ENCODE measurements at places on chromosomes 5 and 9. TPM values are rescaled to one million over a fixed set of nuclear protein-coding genes. Genes with fewer than 3 reads are reported as not detected.

DNA sequence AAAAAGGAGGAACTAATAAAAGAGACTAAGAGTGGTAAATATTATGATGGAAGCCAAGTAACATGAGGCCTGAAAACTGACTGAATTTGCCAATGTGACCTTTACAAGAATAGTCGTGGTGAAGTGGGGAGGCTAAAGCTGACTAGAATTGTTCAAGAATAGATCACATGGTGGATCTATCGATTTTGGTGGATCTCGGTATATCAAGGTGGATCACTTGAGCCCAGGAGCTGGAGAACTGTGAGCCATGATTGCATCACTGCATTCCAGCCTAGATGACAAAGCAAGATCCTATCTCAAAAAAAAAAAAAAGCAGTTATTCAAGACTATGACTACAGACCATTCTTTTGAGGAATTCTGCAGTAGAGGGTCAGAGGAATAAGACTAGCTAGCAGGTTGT lies 15.1 kb downstream of the ERMP1 start:
- DNase-seq: peak; percentile 32

GRCh38 chr9:33140401-33141360 lies 26.5 kb downstream of the B4GALT1 start:
- no peak for DNase-seq

GADD45G gene
- 0.95 TPM for total RNA-seq

GFI1B gene
- not detected for total RNA-seq

- DNase-seq: peak; percentile 82
Measured at GRCh38 chr9:127987103-127987614, 6.4 kb upstream of the EEIG1 start.

DNA sequence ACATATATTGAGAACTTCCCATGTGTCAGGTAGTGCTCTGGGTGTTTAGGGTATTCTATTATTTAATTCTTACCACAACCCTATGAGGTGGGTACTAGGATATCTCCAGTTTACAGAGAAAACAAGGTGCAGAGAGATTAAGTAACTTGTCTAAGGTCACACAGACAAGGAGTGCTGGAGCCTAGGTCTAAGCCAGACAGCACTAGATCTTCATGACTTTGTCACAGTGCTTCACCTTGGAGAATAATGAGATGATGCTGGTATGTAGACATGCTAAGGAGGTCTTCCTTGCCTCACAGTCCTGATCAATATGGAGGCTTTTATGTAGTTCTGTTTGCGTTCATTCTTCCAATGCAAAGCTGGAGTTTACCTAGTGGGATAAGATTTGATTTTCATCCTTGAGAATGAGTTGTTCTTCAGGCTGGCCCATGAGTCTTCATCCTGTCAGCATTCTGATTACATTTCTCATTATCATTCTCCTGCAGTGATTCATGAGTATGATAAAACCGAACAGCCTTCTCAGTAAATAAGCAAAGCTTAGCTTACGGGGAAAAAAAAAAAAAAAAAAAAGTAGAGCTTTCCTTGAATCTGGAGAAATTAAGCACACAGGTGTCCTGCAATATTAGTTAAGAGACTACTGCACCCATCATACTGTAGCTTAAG lies 176.3 kb downstream of the C9orf152 start:
- no peak for DNase-seq

- DNase-seq: no peak
Measured at GRCh38 chr9:90141723-90142122, 500.9 kb downstream of the DIRAS2 start.

CMYA5 gene
- total RNA-seq: 3.3 TPM

SLC34A1 gene
- 0.64 TPM for total RNA-seq

RETREG1 gene
- 12.0 TPM for total RNA-seq

GRCh38 chr5:168887931-168888330 lies 308.8 kb upstream of the PANK3 start:
- no peak for DNase-seq

MEF2C gene
- 6.5 TPM for total RNA-seq

SLC6A3 gene
- not detected for total RNA-seq

SEMA5A gene
- 0.52 TPM for total RNA-seq

GRCh38 chr9:14119694-14120514 lies 194.0 kb downstream of the NFIB start:
- no peak for DNase-seq

GCNT4 gene
- 4.5 TPM for total RNA-seq

- DNase-seq: no peak
Measured at GRCh38 chr5:135303582-135304173, 95.4 kb downstream of the MACROH2A1 start.

DNA sequence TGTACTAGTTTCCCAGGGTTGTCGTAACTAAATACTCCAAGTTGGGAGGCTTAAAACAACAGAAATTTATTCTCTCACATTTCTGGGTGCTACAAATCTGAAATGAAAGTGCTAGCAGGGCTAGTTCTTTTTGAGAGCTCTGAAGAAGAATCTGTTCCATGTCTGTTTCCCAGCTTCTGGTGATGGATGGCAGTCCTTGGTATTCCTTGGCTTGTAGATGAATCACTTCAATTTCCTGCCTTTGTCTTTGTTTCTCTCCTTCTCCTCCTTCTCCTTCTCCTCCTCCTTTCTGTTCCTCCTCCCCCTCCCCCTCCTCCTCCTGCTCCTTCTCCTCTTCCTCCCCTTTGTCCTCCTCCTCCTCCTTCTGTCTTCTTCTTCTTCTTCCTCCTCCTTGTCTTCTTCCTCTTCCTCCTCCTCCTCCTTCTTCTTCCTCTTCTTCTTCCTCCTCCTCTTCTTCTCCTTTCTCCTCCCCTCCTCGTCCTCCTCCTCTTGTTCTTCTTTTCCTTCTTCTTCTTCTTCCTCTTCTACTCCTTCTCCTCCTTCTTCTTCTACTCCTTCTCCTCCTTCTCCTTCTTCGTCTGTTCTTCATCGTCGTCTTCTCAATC lies 104.7 kb upstream of the ANKRD55 start:
- no peak for DNase-seq

CENPH gene
- 17.0 TPM for total RNA-seq

- no peak for DNase-seq
Measured at GRCh38 chr9:26951794-26952193, 4.4 kb upstream of the IFT74 start.

LCN9 gene
- total RNA-seq: not detected

- DNase-seq: peak; percentile 40
Measured at GRCh38 chr5:149471406-149472183, 79.6 kb downstream of the CSNK1A1 start.

GRCh38 chr5:166781737-166782136 lies 1509.7 kb upstream of the WWC1 start:
- no peak for DNase-seq

- DNase-seq: no peak
Measured at GRCh38 chr9:86135371-86135770, 36.0 kb upstream of the GOLM1 start.

HOMER1 gene
- 32.5 TPM for total RNA-seq

DNA sequence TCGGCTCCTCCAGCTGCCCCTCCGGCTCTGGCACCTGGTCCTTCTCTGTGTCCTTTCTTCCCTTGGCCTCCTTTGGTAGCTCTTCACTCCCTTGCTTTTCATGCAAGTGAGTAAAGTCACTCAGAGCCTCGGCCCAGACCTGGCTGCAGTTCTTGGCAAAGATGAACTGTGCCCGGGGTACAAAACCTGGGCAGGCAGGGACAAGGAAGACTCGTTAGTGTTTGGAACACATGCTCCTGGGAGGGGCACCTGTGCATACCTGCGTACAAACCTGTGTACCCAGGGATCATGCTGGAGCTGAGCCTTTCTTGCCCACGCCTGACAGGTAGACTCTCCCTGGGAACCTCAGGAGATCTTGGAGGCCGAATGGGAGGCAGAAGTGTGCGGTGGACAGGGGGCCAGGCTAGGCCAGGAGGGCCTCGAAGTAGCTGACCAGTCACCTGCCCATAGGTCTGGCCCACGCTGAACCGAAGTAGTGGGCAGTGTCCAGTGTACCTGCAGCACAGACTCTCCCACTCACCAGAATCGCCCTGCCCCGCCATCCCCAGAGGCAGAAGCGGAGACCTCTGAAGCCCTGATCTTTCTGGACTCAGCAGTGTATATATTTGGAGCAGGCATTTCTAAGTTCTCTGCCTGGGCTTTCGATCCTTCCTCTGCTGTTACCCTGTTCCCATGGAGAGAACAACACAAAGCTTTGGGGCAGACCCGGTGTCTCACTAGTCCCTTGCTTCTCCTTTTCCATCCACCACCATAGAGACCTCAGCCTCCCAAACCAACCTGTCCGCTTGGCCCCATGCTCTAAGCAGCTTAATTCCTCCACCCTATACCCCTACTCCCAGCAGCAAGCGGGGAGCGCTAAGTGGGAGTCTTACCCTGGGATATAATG lies 41.9 kb upstream of the TESK1 start:
- no peak for DNase-seq

- DNase-seq: no peak
Measured at GRCh38 chr9:91376239-91376638, 14.5 kb upstream of the AUH start.

DBH gene
- not detected for total RNA-seq

DNA sequence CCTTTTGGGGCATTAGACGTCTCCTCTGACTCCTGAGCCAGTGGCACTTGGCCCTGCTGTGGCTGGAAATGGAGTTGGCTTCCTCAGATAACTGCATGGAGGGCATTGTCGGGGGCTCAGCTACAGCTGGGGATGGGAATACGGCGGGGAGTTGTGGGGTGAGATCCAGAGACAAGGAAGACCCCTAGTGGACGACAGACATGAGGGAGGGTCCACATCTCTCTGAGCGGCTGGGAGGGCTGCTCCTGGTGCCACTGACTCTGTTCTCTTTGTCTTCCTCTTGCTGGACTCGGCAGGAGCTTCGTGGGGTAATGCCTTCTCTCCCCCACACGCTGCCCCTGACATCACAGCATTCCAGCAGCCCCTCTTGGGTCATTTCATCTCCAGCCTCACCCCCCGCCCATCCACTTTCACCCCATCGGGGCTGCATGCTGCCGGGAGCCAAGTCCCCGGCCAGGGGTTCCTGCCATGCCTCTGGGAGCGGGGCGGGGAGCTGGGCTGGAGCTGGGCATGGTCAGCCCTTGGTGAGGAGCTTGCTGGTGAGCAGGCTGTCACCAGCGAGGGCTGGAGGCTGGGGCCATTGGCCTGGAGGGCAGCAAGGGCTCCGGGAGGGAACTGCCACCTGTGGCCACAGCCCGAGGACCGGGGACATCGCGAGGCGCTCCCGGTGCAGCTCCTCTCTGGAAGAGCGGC lies 172.3 kb downstream of the CACNA1B start:
- DNase-seq: no peak

- DNase-seq: no peak
Measured at GRCh38 chr5:146560205-146560812, 44.3 kb upstream of the GPR151 start.

DNA sequence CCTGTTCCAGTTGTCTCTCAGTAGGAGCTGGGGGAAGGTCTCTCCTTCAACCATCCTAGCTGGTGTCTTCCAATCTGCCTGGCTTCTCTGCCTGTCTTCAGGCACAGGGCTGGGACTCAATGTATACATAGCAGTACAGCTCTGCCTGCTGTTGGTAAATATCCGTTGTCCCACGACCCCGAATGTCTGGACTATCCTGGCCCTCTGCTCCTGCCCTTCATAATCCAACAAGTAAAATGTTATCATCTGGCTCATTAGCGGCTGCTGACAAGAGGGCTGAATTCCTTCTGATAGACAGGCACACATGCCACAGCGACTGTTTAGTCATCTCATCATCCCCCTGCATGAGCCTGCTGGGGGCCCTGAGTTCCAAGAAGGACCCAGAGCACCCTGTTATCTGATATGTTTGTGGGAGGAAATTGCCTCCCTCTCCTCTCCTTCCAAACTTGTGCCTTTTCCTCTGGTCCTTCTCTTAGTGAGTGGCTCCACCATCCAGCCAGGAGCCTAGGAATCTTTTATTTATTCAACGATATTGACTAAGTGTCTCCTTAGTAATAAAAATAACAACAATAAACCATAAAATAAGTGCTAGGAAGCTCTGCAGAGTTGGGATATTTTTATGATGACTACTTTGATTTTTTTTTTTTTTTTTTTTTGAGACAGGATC lies 29.5 kb upstream of the TGFBR1 start:
- no peak for DNase-seq

DNA sequence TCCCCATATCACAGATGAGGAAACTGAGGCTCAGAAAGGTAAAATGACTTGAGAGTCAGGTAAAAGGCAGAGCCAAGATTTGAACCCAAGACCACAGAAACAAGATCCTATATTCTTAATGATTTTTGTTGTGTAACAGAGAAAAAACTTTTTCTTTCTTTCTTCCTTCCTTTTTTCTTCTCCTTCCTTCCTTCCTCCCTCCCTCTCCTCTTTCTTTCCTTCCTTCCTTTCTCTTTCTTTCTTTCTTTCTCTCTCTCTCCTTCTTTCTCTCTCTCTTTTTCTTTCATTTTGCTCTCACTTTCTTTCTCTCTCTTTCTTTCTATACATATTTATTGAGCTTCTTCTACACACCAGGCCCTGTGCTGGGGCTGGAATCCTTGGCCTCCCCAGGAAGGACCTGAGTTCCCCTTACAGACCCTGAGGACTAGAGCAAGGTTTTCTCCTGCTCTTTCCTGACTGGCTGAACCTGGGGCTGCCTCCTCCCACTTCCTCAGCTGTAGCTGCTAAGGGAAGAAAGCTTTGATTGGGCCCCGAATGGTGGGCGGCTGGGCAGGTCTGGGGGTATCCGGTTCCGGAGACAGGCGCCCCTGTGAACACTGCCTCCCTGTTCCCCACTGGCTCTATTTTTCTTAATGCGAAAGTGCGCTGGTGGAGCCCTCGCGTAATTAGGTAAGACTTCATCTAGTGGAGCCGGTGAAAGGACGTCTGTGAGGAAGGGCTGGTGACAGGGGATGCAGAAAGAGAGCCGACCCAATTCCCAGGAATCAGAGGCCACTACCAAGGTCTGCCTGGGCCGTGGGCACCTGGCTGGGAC lies 27.4 kb upstream of the KIF12 start:
- DNase-seq: no peak

SVEP1 gene
- 0.35 TPM for total RNA-seq

DNA sequence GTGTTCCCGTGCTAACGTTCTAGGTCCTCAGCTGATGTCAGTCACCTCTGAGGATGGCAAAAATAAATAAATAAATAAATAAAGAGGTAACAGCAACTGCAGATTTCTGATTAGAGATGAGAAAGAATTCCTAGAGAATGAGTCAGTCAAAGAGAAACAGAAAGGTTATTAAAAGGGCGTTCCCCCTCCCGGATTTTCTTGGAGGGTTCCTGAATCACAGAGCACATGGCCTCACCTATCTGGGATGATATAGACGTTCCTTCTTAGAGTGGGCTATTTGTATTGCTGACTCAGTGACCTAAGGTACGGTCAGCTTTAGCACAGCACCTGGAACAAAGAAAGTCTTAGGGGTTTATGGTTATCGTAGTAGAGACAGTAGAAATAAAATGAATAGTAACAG lies 30.6 kb downstream of the HTR4 start:
- peak; percentile 29 for DNase-seq

Data from Calu3 (cell line).